ENCODE measurements at places on chromosomes 12 and 14.

GRCh38 chr12:2395354-2395977, 342.7 kb downstream of the CACNA1C start:
- DNase-seq, result no peak

DNA sequence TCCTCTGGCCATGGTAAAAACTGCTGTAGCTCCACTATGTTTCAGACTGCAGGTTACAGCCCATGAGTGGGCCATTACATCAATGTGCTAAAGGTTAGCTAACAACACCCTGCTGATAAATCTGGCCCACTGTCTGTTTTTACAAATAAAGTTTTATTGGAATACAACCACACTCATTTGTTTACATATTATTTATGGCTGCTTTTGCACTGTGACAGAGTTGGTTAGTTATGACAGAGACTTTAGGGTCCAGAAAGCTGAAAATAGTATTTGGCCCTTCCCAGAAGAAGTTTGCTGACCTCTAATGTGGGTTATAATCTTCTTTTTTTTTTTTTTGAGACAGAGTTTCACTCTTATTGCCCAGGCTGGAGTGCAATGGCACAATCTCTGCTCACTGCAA, 134.2 kb upstream of the PWP1 start:
- no peak for DNase-seq

DNA sequence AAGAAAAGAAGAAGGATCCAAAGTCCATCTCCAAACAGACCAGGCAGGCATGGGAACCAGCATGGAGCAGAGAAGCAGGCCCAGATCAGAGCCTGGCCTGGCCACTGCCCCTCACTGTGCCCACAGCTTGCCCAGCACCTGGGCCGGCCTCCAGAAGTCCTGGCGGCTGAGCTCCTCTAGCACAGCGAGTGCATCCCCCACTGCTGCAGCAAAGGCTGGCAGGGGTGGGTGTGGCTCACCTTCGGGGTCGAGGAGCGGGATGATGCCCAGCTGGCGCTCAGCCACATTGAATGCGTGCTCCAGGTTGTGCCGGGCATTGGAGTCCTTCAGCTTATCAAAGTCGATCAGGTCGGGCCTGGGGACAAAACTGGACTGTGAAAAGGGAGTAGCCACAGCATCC, 78.7 kb downstream of the SPTB start:
- no peak for DNase-seq

DNA sequence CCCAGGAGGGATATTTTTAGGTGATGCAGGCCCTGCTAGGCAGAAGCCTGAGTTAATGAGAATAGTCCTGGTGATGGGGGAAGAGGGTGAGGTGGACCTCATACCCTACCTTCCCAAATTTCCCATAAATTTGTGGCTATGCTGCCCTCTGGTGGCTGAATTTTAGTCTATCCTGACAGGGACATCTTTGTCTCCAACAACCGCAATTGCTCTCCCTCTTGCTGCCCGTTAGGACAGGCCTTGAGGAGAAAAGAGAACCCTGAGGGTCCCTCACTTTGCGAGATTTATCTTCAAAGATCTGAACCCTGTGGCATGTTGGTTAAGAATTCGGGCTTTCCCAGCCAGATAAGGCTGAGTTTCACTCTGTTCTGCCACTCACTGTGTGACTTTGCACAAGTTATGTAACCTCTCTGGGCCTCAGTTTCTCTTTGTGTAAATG, 9.8 kb upstream of the ZNF385A start:
- DNase-seq, result no peak
